ENCODE measurements at places on chromosomes 2 and 18.
A peak's percentile ranks its signal among the peaks of the same experiment; 100 is the strongest.

- DNase-seq: no peak
Observed at GRCh38 chr2:68714866-68715265, 19.7 kb upstream of the ARHGAP25 start.

- no peak for DNase-seq
Observed at GRCh38 chr2:105840933-105841332, 96.2 kb downstream of the NCK2 start.

DNA sequence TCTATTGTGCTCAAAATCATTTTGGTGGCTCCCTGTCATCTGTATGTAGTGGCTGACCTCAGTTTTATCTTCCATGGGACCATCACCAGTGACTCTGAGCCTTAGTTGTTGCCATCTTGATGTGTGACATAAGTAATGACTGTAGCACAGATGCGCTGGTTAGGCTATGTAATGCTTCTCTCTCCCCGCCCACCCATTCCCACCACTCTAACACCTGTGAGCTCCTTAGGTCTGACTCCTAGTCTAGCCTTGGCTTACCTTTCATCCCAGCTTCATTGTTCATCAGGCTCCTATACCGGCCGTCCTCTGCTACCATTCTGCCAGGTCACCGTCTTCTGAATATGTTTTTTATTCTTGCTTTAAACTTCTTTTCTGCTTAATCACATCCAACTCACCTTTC is 17.2 kb downstream of the MYO1B start:
- DNase-seq: no peak

DNA sequence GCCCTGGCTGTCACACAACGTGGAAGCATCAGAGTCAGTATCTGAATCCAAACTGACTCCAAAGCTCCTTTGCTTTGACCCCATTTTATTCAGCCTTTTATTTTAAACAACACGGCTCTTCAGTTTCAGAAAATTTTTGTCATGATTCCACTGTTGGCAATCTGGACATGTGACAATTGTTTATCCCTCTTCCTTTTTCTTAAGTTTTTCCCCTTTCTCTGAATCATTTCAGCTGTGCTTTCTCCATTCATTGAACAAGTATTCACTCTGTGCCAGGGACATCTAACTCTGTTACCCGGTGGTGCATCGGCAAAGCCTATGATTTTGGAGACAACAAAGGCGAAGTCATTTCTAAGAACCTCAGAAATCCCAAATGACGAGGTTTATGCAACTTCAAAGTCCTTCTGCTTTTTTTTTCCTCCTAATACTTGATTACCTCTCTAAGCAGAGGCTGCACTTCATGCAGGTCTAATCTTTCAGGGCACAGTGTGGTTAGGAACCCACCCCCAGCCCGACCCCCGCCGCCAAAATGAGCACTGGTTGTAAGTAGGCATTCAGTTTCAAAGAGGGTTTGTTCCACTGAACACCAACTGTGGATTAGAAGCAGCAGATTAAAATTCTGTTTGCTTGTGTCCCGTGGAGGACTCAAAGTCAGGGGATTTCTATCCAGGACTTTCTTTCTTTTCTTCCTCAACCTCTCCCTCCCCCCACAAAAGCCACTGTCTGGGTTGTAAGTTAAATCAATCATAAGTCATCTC is 18.6 kb downstream of the ST6GAL2 start:
- peak; percentile 49 for DNase-seq

DNA sequence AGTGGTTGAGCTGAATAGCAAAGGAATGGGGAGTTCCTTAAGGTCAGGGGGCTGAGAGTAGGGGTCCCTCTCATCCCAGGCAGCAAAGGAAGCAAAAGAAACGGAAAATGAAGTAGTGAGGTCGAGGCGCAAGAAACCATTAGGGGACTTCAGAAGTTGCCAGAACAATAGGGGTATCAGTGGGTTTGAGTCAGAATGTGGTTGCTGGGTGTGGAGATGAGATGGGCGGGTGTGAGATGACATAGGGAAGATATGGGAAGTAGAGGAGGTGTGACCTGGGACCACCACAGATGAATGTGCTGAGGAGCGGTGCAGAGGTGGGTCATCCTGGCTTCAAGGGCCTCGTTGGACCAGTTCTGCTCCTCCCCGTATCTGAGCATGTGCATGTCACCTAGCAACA is 13.1 kb upstream of the VAPA start:
- DNase-seq: no peak

GRCh38 chr2:191114403-191114886 is 36.3 kb downstream of the STAT4 start:
- no peak for DNase-seq

GRCh38 chr18:41034413-41034812 is 920.6 kb upstream of the PIK3C3 start:
- no peak for DNase-seq

- no peak for DNase-seq
Observed at GRCh38 chr18:35141567-35142274, 99.1 kb upstream of the ZNF397 start.

GRCh38 chr2:141528990-141529389 is 601.8 kb downstream of the LRP1B start:
- no peak for DNase-seq

- DNase-seq: peak; percentile 85
Observed at GRCh38 chr2:9205963-9206948, at the start of gene ASAP2. Gene ASAP2 (plus strand): TSS chr2:9206812. CDS start chr2:9207105, 293 bp downstream.

GRCh38 chr2:96414161-96414710 is 78.7 kb downstream of the NCAPH start:
- DNase-seq: peak; percentile 50

- DNase-seq: no peak
Observed at GRCh38 chr2:85410584-85411404, 628 bp upstream of the CAPG start.
